ENCODE measurements at places on chromosomes 16 and 17.

DNA sequence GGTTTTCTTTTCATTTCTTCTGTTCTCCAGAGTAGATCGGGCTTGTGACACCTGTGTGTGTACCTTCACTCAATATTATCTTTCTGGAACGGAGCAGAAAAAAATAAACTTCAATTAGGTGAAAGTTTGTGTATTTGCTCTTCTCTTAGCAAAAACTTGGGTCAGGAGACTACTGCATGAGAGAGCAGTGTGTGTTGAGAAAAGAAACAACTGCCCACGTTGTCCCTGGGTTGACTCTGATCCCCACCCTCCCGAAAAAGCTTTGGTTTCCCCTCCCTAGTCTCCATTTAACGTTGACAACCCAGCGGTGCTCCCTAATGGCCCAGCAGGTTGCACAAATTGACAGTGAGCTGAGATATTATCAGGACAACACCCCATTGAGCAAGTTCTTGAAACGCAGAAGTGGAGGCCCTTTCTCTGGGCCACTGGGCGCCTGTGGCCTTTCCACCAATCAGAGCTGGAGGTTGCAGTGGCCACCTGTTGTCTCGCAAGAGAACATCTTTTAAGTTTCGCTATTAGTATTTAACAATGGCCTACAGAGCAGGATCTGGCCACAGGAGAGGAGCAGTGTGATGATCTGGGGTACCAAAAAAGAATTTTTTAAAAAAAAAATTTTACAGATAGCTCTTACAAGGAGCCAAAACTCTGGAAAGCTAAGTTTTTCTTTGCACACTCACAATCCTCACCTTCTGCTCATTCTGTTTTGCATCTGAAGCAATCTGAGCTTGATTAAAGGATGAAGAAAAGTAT is 1.5 kb upstream of the TOX3 start:
- no peak for DNase-seq

GRCh38 chr16:62130101-62130500 is 93.9 kb upstream of the CDH8 start:
- DNase-seq: no peak

- DNase-seq: no peak
Observed at GRCh38 chr16:3548859-3549258, 28.3 kb downstream of the NLRC3 start.

DNA sequence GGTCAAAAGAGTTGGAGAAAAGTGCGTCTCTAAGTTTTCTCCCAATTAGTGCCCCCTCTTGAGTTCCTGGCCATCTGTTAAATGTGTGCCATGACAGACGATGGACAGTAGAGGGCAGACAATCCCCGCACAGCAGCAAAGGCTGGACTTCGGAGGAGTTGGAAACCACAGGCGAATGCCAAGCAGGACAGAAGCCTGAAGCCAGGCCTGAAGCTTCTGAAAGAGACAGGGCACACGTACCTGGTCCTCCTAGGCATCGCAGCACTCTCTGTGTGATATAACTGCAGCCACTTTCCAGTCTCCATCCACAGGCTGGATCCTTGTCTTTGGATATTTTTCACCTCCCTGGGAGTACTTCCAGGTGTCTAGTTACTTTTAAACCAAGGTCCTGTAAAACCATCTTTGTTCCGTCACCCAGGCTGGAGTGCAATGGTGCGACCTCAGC is 14.5 kb downstream of the C17orf100 start:
- DNase-seq: peak; percentile 49

DNA sequence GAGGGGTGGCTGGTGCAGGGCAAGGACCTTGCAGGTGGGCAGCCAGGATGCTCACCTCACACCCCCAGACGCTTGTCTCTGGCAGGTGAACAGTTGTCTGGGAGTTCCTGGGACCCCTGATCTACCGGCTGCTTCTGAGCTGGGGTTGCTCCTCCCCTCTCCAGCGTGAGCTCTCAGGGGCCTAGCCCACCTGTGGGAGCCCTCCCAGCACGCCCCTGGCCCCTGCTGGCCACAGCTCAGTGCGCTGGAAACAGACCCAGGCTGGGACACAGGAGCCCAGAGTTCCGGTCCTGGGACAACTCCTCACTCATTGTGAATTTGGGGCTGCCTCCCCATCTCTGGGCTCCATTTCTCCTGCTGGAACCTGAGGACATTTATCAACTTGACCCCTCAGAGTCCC is 30.3 kb downstream of the ARHGAP23 start:
- no peak for DNase-seq

GRCh38 chr16:88599092-88599733 is 29.0 kb downstream of the ZC3H18 start:
- DNase-seq: no peak

- DNase-seq: no peak
Observed at GRCh38 chr16:88550246-88550661, 19.9 kb upstream of the ZC3H18 start.

- no peak for DNase-seq
Observed at GRCh38 chr16:12298285-12298684, 321.8 kb downstream of the SNX29 start.

All from fibroblast of skin of left biceps (primary cell).